ENCODE measurements at places on chromosomes 4 and X.

DNA sequence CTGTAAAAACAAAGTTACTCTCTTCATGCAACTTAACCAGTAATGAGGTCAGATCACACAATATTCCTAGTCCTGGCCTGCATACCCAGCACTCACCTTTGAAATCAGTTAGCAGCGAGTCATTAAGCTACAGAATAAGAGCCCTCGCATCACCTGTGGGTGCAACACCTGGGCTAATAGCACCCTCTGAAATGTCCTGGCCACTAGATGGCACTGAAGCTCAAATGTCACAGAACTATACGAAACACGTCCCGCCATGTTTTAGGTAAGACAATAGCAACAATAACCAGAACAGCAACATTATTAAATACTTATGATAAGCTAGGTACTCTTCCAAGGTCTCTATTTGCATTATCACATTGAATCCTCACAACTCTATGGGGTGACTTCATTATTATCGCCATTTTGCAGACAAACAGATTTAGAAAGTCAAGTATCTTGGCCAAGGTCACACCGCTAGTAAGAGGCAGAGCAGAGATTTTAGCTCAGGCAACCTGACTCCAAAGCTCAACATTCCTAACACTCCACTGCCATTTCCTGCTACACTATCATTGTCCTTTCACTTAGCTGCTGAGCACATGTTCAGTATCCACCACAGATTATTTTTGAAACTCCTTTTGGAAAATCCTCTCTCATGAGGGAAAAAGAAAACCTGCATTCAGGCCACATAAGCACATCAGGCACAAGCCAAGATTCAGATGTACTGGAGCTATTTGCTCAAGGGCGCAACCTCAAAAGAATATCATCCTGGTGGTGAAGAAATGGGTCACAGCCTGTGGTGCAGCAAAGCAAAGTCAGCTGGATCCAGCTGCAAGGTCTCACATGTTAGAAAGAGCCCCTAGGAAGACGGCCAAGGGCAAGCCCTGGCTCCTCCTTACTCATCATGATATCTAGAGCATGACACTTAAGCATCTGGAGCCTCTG, 59.5 kb upstream of the KDR start:
- peak; percentile 41 for DNase-seq

GRCh38 chr4:65983061-65983460, 312.8 kb upstream of the EPHA5 start:
- DNase-seq, result no peak

DNA sequence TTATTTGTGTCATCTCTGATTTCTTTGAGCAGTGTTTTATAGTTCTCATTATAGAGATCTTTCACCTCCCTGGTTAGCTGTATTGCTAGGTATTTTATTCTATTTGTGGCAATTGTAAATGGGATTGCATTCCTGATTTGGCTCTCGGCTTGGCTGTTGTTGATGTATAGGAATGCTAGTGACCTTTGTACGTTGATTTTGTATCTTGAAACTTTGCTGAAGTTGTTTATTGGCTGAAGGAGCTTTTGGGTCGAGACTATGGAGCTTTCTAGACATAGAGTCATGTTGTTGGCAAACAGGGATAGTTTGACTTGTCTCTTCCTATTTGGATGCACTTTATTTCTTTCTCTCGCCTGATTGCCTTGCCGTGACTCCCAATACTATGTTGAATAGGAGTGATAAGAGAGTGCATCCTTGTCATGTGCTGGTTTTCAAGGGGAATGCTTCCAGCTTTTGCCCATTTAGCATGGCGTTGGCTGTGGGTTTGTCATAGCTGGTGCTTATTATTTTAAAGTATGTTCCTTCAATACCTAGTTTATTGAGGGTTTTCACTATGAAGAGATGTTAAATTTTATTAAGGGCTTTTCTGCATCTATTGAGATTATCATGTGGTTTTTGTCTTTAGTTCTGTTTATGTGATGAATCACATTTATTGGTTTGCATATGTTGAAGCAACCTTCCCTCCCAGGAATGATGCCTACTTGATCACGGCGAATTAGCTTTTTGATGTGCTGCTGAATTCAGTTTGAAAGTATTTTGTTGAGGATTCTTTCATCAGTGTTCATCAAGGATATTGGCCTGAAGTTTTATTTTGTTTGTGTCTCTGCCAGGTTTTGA, 72.7 kb upstream of the BOD1L1 start:
- no peak for DNase-seq

GRCh38 chrX:120761810-120762209, 113.9 kb downstream of the CT47B1 start:
- peak; percentile 16 for DNase-seq

GRCh38 chrX:41457613-41458192, 10.6 kb downstream of the NYX start:
- DNase-seq, result no peak

GRCh38 chrX:134658002-134658759, at the start of gene PLAC1:
PLAC1 (minus strand) TSS chrX:134658471; CDS start chrX:134566682, 91,789 bp downstream.
- no peak for DNase-seq

DNA sequence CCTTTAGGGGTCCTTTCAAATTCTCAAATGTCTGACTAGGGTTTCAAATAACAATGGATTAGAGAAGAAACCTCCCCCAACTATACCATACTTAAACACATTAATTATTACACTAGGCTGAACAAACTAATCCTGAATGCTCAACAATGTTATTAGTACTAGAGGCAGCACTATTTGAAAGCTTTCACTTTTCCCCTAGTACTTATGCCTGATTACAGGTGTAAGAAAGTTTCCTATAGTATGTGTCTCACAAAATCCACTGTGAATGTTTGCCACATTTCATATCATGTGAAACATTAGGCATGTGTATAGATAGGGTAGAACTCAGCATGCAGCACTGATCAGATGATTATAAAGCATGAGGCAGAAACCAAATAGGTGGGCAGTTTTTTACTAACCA, 336.2 kb downstream of the ZNF674 start:
- no peak for DNase-seq

DNA sequence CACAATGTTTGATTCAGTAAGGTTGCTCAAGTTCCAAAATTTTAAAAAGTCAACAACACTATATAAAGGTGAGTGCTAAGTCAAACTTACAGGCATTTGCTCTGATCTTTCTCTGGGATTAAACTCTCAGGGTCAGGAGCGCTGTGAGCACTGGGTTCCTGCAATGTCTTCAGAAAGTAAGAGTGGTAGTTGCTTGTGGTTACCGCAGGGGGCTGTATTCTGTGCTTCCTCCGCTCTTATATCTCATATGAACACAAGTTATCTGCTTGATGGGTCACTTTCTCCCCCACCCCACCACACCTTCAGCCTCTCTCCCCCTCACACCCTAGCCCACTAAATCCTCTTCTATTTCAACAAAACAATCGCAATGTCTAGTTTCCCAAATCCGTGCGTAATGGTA, 116.4 kb upstream of the IGSF1 start:
- DNase-seq, result no peak

Data from heart left ventricle (tissue), 16 donors.